ENCODE measurements at places on chromosomes 12 and 14.

- peak; percentile 77 for DNase-seq
Measured at GRCh38 chr14:21868442-21869046, 194.9 kb upstream of the OR4E1 start.

DNA sequence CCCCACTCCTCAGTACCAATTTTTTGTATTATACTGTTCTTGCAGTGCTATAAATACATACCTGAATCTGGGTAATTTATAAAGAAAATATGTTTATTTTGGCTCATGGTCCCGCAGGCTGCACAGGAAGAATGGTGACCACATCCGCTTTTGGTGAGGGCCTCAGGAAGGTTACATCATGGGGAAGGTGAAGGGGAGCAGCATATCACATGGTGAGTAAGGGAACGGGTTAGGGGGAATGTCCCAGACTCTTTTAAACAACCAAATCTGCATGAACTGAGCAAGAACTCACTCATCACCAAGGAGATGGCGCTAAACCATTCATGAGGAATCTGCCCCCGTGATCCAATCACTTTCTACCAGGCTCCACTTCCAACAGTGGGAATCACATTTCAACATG is 40.0 kb downstream of the OSBPL8 start:
- DNase-seq: no peak

DNA sequence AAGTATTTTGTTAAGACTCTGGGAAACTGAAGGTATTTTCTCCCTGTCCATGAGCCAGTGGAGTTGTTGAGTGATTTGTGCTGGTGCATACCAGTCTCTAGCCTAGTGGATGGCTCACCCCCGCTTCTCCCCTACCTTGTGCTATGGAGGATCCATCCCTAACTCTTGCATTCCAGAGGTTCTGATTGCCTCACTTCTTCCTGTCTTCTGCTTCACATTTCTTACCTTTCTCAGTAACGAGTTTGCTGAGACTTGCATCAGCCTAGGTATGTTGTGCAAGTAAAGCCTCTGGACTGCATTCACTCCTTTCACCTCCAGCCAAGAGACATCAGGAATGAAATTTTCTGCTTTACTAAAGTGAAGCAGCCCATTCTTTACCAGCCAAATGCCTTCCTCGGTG is 391.6 kb downstream of the ZFP36L1 start:
- DNase-seq: peak; percentile 93

- no peak for DNase-seq
Measured at GRCh38 chr14:93012506-93012905, 89.6 kb downstream of the CHGA start.

DNA sequence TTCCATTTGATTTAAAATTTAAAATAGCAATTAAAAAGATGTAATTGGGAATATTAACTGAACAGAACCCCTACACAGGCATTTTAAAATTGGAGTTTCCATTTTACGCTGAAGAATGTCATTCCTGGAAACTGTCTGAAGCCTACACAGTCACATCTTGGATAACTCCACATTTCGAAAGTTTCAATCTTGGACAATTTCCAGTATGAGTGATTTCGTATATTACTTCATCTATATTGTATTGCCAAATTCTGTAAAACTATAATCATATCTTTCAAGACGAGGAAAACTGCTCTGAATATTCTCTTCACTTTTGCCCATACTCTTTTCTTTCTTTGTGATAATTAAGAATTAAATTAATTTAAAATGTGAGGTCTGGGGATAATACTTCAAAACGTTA is 194.2 kb upstream of the ABCD2 start:
- no peak for DNase-seq

GRCh38 chr12:94421868-94422740 is 37.6 kb downstream of the CEP83 start:
- no peak for DNase-seq

DNA sequence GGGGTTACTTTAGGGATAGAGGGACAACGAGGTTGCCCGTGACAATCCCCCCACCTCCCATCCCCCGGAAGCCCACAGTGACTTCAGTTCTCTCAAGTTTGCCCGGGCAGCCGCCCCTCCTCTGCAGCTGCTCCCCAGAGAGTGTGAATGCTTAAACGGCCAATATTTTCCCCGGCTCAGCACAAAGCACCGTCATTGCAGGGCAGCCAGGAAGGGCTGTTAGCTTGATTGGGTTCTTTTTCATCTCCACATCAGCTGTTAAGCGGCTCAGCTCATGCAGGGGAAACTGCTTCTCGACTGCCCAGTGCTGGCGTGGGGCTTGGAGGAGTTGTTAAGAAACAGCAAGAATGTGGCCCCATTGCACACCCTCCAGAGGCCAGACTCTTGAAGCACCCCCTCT is 120.5 kb upstream of the NCOR2 start:
- no peak for DNase-seq

GRCh38 chr12:69610126-69610525 is 581 bp downstream of the LRRC10 start:
- no peak for DNase-seq

GRCh38 chr12:31872831-31873604 is 86.2 kb upstream of the RESF1 start:
- DNase-seq: no peak

DNA sequence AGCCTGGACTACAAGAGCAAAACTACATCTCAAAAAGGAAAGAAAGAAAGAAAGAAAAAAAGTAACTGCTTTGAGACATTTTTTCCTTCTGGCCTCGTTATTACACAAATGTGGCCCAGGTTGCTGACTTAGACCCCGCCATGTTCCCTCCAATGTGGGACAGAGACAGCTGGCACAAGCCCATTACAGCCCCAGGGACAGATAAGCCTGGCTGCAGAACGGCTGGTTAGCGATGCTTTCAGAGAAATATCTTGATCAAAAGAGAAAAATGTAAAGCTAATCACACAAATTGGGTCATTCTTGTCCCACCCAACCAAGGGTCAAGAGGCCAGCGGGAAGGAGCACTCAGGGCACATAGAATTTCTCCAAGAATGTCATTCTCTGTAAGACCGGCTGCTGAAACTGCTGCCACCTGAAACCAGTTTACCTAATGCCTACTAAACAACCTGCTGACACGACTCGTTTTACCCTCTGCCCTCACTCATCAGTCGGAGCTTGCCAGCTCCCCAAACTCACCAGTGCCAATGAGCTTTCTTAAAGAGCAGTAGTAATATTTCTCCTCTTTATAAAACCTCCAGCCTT is 63.1 kb downstream of the TNFAIP2 start:
- no peak for DNase-seq

DNA sequence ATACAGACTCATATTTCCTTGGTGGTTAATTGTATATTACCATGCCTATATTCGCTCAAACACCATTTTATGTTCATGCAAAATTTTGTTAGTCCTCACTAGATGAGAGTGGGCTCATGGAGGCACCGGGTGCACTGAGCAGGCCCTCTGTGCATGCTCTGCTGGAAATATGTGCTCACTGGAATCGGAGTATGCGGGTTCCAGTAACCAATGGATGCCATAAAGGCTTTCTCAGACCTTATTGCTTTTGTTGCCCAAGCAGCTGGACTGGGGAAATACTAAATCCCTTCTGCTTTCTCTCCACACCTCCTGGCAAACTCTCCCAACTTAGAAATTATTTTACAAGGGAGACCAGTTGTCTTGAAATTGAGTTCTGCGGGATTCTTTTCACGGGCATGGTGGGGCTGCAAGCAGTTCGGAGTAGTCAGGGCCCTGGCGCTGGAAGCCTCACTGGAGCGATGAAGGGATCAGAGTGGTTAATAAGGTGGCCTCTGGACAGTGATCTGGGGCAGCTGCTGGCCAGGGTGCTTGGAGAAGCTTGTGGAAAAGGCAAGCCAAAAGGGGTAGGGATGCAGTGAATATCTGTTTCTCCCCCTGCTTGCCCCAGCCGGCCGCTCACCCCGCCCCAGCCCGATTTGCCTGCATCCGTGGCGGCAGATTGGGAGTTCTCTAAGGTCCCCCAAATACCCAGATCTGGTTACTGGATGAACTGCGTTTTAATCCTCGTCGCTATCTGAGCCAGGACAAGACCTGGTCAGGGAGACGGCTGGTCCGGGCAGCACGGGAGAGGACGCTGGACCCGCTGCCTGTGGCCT is 7.4 kb upstream of the HOXC6 start:
- no peak for DNase-seq

DNA sequence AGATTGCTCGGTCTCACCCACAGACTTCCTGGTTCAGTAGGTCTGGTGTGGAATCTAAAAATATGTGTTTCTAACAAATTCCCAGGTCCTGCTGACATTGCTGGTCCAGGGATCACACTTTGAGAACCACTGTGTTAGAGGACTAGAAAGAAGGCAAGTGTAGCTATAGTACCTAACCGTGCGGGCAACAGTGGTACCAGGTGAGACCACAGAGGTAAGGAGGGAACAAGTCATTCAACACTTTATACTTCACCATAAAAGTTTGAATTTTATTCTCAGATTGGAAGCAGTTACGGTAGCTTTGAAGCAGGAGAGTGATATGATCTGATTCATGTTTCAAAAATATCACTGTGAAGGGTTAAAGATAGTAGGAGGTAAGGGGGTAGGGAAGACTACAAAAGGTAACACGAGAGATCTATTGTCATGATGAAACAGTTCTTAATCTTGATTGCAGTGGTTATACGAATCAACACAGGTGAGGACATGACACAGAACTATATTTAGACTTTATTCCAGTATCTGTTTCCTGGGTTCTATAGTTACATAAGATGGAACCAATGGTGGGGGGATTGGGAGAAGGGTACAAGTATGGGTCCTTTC is 73.5 kb downstream of the CDK17 start:
- DNase-seq: no peak

DNA sequence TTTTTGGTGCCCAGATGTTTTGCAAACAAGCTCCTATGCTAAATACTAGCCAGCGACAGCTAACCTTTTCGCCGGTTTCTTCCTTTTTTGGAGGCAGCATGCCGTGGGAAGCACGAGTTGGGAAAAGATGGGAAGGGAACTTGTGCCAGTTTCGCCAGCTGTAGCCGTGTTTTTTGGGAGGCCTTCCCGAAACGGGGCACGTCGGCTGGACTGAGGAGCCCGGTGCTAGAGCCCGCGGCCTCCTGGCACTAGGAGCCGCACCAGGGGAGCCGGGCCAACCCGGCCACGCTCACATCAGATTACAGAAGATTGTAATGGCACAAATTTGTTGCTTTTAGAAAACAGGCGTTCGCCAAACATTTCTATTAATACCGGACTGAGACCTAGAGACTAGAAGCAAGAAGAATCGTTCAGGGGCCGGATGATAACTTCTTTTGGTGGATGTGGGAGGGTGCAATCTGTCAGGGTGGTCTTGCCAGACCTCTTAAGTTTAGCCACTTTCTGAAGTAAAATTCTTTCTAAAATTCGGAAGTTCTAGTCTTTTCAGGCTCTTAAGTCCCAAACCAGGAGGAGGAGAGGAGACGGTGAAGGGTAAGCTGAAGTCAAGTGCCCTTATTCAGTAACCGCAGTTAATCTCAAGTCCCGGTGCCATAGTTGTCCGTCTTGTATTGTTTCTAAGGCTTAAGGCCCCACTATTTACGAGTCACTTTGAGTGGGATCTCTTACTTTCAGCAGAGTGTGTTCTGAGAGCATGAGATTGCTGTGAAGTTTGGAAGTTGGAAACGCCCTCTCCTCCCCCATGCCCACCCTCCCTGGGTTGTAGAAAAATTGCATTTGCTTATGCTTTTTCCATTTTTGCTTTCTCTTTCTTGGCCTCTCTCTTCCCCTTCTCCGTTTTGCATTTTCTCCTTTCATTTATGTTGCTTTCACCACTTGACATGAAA is 1.3 kb downstream of the RASSF3 start:
- no peak for DNase-seq

- no peak for DNase-seq
Measured at GRCh38 chr12:4539167-4539870, 629 bp downstream of the RAD51AP1 start.

GRCh38 chr14:96629558-96630222 is 127.5 kb downstream of the PAPOLA start:
- no peak for DNase-seq

DNA sequence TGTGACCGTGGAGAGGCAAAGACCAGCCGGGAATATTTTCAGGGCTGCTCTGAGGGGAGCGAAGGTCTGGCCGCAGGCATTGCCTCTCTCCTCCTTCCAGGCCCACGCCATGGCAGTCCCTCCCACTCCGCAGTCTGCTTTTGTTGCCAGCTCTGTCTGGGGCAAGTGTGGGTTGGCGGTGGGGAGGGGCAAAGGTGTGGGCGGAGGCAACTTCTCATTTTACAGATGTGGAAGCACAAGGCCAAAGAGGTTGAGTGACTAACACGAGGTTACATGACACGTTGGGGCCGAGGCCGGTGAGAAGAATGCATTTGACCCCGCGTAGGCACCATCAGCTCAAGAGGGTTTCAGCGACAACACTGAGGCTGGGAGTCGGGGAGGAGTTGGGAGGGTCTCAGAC is 6.1 kb upstream of the FAIM2 start:
- peak; percentile 74 for DNase-seq

DNA sequence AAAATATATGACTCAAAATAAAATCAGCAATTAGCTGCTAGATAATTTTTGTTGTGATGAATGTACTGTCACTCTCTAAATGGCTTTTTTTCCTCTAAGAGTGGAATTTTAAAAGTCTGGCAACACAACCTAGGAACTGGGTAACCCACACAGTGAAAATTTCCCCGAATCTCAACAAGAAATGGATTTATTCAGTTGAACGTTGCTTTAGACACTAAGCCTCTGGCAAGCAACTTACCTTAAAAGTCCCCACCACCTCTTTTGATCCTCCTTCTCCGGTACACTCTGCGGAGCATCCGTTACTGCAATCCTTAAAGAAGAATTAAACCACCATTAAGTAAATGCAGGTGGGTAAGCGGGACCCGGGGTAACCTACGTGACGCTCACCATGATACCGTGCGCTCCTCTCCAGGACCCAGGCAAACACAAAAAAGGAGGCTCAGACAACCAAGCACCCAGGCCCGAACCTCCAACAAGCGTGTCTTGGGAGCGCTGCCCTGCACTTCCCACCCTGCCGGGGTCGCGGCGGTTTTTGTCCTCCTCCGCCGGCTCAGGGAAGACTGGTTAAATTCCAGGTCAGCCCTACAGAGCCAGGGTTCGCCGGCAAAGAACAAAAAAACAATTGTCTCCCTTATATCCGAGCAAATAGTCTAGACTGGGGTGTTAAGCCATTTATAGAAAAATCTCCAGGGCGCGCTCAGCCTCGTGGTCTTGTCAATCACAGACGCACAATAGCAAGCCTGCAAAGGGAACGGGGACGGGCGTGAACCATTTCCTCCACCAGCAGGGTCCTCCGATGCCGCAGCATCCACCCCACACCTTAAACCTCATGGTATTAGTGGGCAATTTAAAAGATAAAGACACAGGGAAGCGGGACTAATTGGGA is 47.1 kb downstream of the BCAT1 start:
- peak; percentile 76 for DNase-seq

GRCh38 chr12:42023733-42024494 is 120.8 kb downstream of the GXYLT1 start:
- DNase-seq: peak; percentile 81
